ENCODE measurements at places on chromosomes 16 and 17. TPM values are rescaled to one million over a fixed set of nuclear protein-coding genes. Genes with fewer than 3 reads are reported as not detected.

GRCh38 chr17:17737961-17738894 lies 57.0 kb downstream of the RAI1 start:
- no peak for DNase-seq

DNA sequence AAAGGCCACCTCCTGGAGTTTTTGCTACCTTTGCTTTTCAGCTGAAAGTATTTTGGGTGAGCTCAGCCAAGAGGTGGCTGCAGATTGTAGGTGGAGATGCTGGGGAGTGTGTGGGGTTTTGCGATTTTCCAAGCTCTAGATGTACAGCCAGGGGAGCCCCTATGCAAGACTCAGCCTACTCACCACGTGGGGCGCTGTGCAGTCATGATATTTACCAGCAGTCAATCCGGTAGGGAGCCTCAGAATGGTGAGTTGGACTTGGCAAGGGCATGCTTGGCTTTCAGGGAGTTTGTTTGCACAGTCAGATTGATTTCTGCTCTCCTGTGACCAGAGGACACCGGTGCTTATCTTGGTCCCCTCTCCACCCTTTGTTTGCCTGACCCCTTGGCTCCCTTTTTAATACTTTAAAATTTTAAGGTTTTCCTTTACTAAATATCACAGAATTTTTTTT lies 175.3 kb downstream of the UTP18 start:
- DNase-seq, result peak; percentile 45

DNA sequence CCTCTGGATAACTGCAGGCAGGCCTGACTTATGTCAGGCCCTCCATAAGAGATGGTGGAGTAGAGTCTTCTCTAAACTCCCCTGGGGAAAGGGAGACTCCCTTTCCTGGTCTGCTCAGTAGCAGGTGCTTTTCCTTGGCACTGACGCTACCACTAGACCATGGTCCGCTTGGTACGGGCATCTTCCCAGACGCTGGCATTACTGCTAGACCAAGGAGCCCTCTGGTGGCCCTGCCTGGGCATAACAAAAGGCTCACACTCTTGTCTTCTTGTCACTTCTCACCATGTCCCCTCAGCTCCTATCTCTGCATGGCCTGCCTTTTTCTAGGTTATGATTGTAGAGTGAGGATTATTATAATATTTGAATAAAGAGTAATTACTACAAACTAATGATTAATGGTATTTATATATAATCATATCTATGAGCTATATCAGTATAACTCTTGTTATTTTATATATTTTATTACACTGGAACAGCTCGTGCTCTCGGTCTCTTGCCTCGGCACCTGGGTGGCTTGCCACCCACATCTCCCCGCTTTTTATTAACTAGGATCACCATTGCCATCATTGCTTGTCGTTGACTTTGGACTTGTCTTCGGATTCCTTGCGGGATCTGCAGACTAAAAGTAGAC lies 59.8 kb upstream of the ARL4D start:
- DNase-seq, result no peak

GRCh38 chr17:14304222-14304772 lies 3.4 kb downstream of the HS3ST3B1 start:
- no peak for DNase-seq

DNA sequence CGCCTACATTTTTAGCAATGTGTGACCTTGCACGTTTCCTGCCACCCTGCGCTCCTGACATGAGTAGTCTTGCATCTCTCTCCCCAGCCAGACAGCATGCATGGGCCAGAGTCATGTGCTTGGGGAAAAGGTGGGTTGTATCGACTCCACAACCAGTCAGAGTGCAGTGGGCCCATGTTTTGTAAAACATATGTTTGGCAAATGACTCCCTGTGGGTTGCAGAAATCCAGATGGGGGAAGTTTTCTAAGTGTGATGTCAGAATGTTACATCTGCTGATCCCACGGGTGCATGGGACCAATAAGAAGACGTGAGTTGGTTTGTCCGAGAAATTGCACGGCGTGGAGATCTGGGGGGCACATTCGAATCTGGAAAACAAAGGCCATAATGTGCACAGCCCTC lies 147.1 kb downstream of the FOXL1 start:
- DNase-seq, result no peak

DNA sequence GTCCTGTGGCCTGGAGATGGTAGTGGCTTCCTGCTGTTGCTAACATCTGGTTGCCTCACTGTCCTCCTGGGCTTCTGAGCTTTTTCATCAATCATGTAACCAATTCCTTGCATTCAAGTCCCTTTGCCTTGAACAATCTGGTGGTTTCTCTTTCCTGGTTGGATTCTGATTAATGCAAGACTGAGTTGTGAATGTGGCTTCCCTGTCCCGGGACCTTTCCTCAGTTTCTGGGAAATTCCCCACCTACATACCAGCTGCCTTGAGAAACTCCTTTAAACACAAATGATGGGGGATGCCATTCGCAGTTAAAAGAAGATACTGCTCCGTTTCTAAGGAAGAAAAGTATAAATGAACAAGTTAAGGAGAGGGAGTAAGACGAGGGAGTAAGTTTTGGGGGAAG lies 39.9 kb upstream of the NLRP1 start:
- no peak for DNase-seq

DNA sequence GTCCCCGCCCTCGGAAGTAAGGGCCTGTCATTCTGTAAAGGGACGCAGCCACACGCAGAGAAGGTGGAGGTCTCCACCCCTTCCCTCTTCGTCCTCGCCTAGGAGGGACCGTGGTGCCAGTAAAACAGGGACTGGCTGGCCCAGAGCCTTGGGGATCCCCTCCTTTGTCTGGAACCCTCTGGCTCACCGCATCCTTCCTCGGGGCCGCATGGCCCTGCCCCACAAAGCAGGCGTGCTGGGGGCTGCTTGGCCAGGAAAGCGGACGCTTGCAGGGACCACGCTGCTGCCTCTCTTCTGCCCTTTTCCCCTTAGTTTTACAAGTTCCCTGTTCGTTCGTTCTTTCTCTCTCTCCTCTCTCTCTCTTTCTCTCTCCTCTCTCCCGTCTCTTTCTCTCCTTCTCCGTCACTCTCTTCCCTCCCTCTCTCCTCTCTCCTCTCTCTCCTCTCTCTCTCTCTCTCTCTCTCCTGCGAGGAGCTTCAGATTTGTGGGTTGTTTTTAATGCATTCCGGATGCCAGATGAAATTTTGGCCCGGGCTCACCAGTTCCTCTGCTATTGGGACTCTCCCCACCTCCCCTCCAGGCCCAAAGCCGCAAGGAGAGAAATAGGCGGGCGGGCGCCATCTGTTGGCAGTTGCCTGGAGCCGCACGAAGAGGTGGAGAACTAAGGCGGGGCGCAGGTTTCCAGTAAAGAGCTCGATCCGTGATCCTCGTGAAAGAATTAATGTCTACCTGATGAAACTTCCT lies 35.1 kb upstream of the CDRT4 start:
- DNase-seq, result peak; percentile 89

DNA sequence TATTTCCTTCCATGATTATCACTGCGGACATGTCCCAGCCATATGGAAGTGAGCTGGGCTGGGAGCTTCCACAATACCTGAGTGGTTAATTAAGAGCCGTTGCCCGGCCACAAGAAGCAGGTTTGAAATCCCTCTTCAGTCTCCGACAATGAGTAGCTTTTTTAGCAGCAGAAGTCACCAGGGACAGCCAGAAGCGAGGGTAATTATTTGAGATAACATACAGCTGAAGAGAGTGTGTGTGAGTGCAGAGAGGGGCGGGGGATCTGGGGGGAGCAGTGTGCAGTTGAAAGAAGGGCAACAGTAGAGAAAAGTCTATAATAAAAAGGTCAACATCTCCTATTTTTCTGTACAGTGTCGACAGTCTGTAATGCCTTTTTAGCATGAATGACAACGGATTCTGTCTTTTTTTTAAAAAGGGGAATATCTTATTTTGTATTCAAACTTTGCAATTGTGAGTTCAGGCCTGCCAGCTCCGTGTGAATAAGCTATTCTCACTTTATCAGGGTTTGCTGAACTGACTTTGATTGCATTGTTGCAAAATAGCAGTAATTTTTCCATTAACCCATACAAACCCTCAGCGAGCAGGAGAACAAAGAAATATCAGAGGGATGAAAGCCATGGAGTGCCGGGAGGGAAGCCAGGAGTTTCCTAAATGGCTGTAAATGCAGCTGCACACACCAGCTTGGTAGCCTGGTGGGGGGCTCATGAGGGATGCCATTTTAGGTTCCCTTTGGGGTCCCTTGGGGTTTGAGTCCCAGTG lies 220.3 kb upstream of the IRX3 start:
- no peak for DNase-seq

DNA sequence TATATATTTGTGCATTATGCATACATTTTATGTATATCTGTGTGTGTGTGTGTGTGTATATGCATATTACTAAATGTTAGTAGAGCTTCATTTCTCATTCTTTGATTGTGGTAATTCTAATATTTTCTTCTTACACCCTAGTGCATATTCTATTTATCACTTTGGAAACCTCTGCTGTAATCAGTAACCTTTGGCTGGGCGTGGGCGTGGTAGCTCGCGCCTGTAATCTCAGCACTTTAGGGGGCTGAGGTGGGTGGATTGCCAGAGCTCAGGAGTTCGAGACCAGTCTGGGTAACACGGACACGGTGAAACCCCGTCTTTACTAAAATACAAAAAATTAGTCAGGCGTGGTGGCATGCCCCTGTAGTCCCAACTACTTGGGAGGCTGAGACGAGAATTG lies 26.9 kb downstream of the CPSF4L start:
- no peak for DNase-seq

GRCh38 chr16:72428681-72429376 lies 256.9 kb upstream of the PMFBP1 start:
- no peak for DNase-seq

DNA sequence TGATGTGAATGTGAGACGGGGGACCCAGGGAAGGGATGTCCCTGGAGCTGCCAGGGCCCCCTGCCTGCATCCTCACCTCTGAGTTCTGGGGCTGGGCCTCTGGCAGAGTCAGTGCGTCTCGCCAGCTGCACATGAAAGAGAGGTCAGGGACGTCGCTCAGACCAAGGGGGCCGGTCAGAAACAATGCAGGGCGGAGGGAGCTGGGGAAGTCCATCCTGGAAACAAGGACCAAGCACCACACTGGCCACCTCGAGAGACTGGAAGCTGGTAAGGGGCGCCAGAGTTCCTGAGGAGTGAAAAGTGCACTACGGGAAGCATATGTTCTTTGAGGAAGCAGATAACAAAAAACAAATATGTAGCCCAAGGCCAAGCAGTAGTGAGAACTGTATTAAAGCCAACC lies 2.1 kb downstream of the TAF1C start:
- no peak for DNase-seq

DNA sequence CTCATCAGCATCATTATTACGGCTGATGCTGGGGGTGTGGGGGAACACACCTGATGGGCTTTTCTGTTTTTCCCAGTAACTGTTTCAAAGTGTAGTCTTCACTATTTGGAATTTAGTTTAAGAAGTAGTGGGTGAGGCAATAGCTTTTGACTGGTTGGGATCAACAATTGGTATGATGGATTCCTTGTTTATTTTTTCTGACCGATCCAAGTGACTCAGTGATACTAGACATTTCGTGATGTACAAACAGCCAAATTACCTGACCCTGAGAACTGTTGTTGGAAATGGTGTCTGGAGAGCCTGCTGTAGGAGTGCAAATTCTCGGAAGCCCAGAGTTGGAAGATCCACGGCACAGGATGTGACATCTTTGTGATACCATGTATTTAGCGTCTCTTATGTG lies 204.2 kb downstream of the PRKCA start:
- no peak for DNase-seq

GRCh38 chr17:39608142-39608981 lies 642 bp upstream of the NEUROD2 start:
- DNase-seq, result no peak

- DNase-seq, result no peak
These were observed 72.5 kb downstream of the CDH13 start for GRCh38 chr16:82699260-82699659.

- peak; percentile 14 for DNase-seq
These were observed 226.7 kb upstream of the MYOCD start for GRCh38 chr17:12438813-12439586.

The LITAFD gene
- polyA plus RNA-seq, result not detected

The IRX3 gene
- 20.1 TPM for polyA plus RNA-seq

The GLP2R gene
- polyA plus RNA-seq, result not detected

The DYNC1LI2 gene
- polyA plus RNA-seq, result 174 TPM

The KRT31 gene
- polyA plus RNA-seq, result not detected

The MRPS23 gene
- polyA plus RNA-seq, result 57.0 TPM

The SLC5A10 gene
- polyA plus RNA-seq, result 0.58 TPM

The HOXB7 gene
- 39.8 TPM for polyA plus RNA-seq

The FMNL1 gene
- polyA plus RNA-seq, result 5.7 TPM

The SYCE1L gene
- polyA plus RNA-seq, result 2.1 TPM
